ENCODE measurements at places on chromosomes 1 and 21.

DNA sequence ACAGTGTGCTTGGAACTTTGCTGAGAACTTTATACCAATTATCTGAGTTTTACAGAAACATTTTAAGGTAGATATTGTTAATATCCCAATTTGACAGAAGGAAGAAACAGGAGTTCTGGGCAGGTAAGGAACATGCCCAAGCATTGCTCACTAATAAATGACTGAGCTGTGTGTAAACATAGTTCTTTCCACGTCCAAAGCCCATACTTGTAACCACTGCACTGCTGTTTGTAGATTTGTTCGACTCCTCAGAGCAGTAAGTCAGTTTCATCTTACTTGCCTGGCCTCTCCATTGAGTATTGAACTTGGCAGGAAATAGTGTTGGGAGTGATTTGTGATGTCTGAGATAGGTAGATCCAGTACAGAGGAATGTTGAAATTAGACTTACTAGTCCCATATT is 335.1 kb downstream of the KIF26B start:
- no peak for DNase-seq

DNA sequence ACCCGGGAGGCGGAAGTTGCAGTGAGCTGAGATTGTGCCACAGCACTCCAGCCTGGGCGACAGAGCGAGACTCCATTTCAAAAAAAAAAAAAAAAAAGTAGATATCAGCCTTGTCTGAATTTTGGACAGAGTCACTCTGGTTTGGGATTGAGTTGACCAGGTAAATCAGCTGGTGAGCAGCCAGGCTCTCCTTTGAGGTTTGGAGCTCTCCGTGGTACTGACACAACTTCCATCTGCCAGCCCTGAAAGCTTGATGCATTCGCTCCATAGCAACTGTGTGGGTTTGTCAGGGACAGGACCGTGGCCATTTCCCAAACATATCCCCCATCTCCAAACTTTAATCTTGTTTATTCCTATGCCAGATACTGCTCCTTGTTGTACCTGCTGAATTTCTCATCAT is 155.2 kb downstream of the DMRTA2 start:
- no peak for DNase-seq

- DNase-seq: no peak
These were observed 87.0 kb downstream of the CEP350 start for GRCh38 chr1:180041582-180041981.

DNA sequence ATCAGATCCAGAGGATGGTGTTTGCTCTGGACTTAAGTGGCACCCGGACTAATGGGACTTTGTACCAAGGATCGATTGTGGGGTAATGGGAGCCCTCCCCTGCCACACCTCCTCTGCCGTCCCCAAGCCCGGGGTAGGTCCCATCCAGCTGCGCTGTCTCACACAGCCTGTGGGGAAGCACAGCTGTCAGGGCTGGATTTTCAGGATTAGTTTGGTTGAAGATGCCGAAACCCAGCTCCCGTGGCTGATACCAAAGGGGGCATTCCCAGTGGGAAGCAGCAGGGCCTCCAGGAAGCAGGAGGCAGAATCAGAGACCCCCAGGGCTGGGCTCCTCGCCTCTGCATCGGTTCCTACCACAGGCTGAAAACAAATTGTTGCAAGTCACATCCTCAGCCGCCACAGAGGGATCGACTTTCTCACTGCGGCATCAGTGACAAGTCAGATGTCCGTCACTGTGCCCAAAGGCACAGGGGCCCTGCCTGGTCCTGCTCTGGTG is 59.7 kb downstream of the MATN1 start:
- DNase-seq: peak; percentile 69

DNA sequence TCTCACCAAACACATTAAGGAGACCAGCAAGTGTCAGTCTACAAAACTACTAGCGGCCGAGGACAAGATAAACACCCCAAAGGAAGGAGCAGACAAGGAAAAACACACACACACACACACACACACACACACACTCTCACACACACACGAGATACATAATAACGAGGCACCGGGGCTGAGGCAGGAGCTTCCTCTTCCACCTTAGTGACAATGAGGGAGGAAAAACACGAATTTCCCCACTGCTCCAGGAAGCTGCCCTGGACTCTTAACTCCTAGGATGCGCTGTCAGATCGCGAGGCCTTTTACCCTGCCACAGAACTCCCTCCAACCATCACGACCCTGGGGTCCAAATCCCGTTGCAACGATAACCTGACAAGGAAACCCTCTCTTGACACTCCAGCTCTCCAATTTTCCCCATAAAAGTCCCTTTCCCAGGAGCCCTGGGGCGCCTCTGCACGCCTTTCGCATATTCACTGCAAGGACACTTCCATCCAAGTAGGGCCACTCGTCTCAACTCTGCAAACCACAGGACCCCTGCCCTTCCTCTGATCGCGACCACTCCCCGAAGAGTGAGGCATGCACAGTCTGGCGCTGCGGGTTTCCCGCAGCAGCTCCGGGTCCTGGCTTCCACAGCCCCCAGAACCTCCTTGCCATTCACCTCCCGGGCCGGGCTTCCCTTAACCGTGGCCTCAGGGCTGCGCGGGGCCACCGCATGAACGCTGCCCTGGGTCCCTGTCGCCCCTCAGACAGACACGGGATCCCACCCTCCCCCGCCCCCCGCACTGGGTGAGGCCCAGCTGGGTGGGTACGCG is 581 bp downstream of the ETV3 start:
- no peak for DNase-seq

- DNase-seq: no peak
These were observed 6.0 kb downstream of the DDX20 start for GRCh38 chr1:111761717-111762116.

- no peak for DNase-seq
These were observed 15.2 kb downstream of the LRRC38 start for GRCh38 chr1:13498553-13498952.

GRCh38 chr1:94946886-94947285 is 20.0 kb upstream of the CNN3 start:
- DNase-seq: no peak

DNA sequence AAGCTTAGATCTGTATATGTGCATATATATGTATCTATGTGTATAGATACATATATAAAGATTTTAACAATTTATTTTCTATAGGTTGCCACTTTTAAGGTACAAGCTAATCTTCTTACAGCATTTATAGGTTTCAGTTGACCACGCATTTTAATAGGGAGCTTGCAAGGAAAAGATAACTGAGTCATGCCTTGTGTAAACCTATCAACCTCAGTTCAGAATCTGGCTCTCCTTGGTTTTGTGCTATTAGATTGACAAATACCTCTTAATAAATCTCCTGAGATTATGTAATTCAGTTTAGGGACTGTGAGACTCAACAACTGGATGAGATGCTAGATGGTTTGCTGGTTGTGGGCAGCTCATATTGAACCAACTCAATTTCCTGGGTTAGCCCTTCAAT is 114.7 kb upstream of the SERBP1 start:
- DNase-seq: no peak

DNA sequence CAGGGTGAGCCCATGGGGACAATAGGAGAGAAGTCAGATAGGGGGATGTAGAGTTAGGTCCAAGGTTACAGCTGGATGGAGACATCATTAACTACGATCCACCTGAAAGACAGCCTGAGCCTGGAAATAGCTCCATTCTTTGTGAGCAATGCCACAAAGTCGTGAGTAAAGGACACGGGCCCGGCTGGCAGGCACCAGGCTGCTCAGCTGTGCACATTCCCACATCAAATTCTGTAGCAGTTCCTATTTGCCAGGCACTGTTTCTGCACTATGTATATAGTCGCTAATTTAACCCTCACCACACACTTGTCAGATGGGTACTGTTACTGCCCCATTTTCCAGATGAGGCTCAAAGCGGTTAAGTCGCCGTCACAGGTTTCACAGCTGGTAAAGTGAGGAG is 338.0 kb upstream of the KAZN start:
- DNase-seq: no peak

DNA sequence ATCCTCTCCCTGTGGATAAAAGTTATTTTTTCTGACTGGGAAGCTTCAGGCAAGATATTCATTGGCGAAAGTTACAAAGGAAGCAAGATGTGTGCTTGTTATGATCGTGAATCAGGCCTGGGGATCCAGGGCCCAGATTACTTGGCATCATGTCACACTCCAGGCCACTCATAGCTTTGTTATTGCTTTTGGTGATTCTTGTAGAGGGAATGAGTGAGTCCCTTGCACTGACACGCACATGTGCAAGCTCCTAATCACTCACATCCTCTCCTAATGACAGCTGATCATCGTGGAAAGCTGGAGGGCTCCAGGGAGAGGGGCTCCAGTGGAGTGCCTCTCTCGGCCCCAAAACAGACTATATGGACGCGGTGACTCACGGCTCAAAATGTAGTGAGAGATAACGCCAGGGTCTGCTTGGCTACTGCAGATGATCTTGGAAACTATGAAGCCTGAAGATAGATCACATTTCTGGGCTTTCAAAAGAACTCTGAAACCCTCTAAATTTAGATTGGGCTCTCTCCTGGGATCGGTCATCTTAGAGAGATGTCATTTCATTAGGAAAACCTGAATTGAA is 481.1 kb upstream of the USP24 start:
- DNase-seq: peak; percentile 86

GRCh38 chr1:25758466-25759070 is 41.4 kb upstream of the SELENON start:
- peak; percentile 48 for DNase-seq

- no peak for DNase-seq
These were observed 71.4 kb downstream of the MRPL37 start for GRCh38 chr1:54271341-54271740.

GRCh38 chr1:208268541-208269337 is 24.6 kb upstream of the PLXNA2 start:
- DNase-seq: no peak

- DNase-seq: no peak
These were observed 7.7 kb downstream of the LGR6 start for GRCh38 chr1:202201266-202201665.

DNA sequence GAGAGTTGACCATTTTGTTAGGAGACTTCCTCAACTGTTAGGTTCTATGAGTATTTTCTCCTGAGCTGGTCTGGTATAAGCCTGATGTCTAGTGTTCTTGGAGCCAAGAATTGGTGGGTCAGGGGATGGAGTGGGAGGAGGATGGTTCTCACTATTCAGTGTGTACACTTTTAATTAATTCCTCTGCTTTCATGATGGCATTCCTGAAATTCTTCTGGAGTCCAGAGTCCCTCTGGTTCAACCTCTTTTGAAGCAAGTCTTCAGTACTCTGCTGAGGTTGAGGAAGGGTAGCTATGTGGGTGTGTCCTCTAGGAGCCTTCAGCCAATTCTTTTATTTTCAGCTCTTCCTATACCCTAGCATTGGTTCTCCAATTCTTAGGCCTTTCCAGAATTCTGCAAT is 149.1 kb downstream of the DNM3 start:
- no peak for DNase-seq

- peak; percentile 50 for DNase-seq
These were observed 3.0 kb upstream of the RIT1 start for GRCh38 chr1:155913969-155914757.

DNA sequence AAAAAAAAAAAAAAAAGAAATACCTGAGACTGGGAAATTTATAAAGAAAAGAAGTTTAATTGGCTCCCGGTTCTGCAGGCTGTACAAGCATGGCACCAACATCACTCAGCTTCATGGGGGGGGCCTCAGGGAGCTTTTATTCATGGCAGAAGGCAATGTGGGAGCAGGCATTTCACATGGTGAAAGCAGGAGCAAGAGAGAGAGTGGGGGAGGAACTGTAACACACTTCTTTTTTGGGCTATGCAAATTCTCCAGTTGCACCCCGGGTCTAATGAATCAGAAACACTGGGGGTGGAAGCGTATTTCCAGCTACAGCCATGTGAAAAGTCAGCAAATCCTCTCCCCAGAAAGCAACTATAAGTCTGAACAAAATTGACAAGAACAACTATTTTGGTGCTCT is 11.8 kb upstream of the SOD1 start:
- DNase-seq: no peak

DNA sequence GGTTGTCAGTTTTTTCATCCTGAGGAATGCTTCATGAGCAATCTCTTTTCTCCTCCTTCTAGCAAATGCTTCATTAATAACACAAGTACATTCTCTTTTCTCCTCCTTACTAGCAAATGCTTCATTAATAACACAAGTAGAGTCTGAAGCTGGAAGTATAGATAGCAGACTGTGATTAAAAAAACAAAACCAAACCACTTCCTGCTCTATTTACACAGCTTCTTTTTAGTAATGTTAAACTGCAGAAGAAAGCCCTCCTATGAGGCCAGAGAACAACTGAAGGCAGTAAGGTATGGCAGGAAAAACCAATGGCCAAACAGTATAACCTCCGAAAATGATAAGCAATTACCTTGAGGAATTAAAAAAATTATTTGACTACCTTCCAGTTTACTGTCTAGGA is 90.1 kb downstream of the ZSWIM5 start:
- no peak for DNase-seq

DNA sequence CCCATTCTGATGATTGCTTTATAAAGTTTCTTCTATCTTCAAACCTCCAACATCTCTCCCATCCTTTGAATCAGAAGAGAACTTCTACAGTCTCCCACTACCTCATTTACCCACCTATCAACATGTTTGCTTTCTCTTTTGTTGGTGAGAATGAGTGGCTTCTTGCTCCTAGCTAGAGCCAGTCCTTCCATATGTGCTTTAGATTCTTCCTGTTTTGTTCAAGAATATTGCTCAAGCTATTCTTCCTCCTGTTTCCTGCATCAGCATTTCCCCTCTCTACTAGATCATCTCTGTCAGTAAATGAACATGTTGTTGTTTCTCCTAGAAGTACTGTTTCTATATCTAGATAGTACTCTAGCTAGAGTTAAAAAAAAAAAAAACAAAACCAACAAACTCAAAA is 6.3 kb downstream of the ATF6 start:
- DNase-seq: peak; percentile 32

DNA sequence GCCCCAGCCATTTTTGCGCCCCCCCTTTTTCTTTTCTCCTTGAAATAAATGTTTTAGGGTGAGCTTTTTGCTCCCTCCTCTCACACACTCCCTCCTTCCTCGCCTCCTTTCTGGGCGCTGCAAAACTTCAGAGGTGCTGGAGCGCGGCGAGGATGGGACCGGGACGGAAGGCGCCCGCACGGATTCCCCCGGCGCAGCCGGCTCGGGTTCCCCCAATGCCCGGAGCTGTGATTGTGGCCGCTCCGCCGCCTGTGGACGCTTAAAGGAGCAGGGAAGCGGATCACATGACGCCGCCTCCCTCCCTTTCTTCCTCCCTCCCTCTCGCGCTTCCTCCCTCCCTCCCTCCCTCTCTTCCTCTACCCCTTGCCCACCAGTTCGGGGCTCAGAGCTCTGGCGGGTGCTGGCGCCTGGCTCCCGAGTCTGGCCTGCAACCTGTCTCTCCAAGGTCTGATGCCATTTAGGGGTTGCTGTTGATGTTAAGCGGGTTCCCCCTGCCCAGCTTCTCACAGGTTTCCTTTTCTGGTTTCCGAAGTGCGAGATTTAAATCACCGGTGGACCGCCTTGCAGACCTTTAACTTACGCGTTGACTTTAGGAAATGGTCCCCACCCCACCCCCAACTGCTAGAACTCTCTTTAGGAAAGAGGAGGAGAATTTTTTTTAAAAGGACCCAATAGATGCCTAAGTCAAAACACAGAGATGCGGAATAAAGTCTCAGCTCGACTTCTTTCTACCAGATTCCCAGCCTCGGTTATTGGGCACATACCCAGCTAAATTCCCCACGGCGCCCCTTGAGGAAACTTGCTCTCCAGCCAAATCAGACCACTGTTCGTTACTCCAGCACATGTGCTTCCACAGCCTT is at the start of gene WLS:
TSS of gene WLS (minus strand) at position 235 of the 860 bp plus-strand sequence. CDS start at position 11, 224 bp downstream.
- DNase-seq: peak; percentile 90
